ENCODE measurements at places on chromosomes 1 and 21. TPM values are rescaled to one million over a fixed set of nuclear protein-coding genes. Genes with fewer than 3 reads are reported as not detected.

GRCh38 chr1:235943581-235944114 is 76.9 kb upstream of the LYST start:
- DNase-seq, result no peak

AMPD1 gene
- total RNA-seq, result not detected

DNA sequence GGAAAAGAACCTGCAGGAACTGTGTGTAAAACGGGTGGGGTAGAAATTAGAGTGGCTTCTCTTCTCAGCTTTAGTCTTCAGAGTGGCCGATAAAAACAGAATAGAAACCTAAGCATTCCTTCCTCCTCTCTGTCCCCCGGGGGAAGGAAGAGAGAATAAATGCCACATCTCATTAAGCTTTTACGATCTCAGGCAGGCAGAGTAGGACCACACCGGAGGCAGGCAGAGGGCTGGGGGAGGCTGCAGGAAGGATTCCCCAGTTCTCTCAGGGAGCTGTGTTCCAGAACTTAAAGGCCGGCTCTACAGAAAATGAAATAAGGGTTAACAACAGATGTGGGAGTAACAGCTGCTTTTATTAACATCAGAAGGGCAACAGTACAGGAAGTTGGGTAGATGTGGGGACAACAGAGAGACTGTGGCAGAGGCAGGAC is 24.5 kb upstream of the MEF2D start:
- no peak for DNase-seq

GRCh38 chr1:185450917-185451316 is 133.9 kb upstream of the IVNS1ABP start:
- no peak for DNase-seq

GRCh38 chr1:30117685-30118084 is 605.7 kb downstream of the MATN1 start:
- DNase-seq, result no peak

DNA sequence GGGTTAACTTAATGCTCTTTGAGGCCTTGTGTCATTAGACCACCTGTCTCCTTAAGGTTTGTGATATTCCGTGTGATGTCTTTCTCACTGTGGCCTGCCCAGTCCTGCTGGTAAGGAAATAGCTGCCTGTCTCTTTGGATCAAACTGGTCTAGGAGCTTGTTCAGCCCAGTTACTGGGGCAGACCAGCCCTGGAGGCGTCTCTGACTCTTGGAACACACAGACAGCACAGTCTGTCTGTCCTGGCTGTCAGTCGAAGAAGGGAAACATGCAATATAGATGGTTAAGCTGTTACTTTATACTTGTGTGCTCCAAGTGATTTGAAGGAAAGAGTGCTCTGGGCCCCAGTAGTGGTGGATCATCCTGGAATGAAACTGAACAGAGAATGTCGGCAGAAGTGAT is 20.4 kb downstream of the PBX1 start:
- DNase-seq, result no peak

CLEC20A gene
- total RNA-seq, result not detected

DNA sequence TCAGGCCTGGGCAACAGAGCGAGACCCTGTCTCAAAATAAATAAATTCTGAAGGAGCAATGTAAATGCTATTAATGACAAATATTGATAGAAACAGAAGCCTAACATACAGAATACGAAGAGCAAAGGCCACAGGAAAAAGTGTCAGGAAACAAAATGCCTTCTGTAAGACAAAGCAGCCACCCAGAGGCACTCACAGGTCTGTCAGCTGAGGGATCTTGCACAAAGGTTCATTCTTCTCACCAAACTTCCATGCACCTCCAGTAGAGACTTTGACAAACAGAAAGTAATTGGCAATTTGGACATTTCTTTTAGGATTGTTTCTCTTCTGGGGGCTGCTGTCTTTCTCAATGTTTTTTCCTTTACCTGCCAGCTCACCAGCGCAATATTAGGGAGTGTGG is 1.2 kb upstream of the ALDH9A1 start:
- no peak for DNase-seq

OR2L2 gene
- total RNA-seq, result 0.06 TPM

EPHA10 gene
- 0.72 TPM for total RNA-seq

CDCA8 gene
- 1.8 TPM for total RNA-seq

DNA sequence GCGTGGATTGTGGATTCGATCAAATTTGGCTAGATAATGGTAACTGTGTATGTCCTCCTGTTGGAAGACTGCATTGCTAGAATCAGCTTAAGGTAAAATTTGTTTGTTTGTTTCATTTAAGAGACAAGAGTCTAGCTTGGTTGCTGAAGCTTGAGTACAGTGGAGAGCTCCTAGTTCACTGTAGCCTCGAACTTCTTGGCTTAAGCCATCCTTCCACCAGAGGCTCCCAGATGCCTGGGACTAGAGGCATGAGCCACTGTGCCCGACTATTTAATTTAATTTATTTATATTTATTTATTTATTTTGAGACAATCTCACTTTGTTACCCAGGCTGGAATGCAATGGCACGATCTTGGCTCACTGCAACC is 1.5 kb downstream of the PHACTR4 start:
- DNase-seq, result no peak

DNA sequence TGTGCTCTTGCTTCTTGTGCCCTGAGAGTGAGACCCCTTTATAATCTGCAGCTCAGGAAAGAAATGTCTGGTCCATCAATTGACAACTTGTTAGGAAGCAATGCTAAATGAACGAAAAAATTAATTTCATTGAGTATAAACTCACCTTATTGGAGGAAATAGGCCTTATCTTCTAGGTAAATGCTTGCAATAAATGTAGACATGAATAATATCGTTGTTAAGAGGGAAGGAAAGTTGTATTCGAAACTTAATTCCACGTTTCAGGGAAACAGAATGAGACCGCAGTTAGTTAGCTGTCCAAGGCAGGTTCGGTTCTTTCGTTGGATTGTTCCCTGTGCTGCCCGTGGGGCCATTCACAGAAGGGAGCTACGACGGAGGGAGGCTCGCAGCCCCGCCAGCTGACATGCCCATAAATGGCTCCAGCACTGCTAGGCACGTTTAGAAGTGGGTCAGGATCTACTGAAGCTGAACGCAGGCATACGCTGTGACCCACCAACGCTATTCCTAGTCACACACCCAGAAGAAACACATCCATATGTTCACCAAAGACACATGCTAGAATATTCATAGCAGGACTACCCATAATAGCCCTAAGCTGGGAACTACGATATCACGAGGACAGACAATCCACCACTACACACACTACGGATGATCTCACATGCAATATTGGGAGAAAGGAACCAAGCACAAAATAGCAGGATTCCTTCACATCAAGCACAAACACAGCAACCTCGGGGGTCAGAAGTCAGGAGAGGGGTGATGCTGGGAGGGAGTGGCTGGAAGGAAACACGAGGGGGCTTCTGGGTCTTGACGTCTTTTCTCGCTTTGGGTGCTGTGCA is 56.2 kb upstream of the LBR start:
- no peak for DNase-seq

GRCh38 chr1:52677076-52677806 is 20.9 kb downstream of the COA7 start:
- no peak for DNase-seq

- peak; percentile 54 for DNase-seq
Measured at GRCh38 chr1:67674260-67675011, 10.6 kb upstream of the GADD45A start.

DNA sequence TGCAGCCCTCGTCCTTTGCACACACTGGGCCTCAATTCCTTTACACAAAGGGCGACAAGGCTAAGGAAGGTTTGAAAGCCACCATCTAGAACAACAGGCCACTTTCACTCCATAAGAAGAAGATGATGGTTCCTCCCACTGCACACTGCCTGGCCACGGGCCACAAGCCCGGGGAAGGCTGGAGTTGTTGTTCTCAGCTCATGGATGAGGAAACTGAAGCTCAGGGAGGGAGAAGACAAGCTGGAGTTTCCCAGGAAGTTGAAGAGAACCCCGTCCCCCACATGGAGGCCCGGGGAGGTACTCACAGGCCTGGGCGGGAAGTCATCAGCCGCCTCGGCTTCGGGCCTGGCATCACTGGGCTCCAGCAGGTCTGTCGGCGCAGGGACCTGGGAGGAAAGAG is 24.6 kb upstream of the DDOST start:
- no peak for DNase-seq

GRCh38 chr1:111192074-111192473 is 8.4 kb downstream of the DENND2D start:
- no peak for DNase-seq

DNA sequence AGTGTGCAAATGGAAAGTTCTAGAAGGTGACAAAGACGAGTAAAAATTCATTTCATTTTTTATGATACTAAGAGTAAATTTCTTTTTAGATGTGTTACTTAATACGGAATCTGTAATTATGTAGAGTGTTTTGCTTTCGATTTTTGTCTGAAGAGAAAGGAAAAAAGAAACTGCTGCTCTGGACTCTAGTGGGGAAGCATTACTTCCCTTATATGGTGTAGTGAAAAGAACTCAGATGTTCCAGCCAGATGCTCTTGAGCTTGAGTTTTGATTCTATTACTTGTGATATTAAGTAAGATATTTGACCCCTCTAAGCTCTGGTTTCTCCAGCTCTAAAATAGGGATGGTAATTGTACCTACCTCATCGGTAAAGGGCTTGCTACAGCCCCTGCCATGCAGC is 12.2 kb upstream of the GPR161 start:
- DNase-seq, result no peak

DNA sequence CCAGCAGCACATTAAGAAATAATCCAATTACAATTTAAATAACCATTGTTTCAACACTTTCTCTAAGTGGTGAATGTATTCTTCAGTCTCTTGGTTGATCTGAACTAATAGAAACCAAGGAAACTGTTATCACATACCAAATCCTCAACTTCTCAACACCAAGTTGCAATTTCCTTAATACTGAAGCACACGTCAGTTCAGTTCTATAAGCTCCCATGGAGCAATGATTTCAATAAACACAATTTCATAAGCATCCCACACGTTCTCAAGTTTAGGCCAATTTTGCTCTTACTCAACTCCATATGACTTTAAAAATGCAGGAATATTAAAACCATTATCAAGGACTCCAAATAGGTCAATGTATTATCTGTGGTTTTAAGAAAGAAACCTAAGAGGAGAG is 5.8 kb upstream of the ERG start:
- no peak for DNase-seq

SNX7 gene
- not detected for total RNA-seq

IL10RB gene
- 28.2 TPM for total RNA-seq

IL10 gene
- total RNA-seq, result not detected

DISC1 gene
- total RNA-seq, result 12.9 TPM

- DNase-seq, result no peak
Measured at GRCh38 chr1:31830065-31830464, 14.2 kb upstream of the SPOCD1 start.

DNA sequence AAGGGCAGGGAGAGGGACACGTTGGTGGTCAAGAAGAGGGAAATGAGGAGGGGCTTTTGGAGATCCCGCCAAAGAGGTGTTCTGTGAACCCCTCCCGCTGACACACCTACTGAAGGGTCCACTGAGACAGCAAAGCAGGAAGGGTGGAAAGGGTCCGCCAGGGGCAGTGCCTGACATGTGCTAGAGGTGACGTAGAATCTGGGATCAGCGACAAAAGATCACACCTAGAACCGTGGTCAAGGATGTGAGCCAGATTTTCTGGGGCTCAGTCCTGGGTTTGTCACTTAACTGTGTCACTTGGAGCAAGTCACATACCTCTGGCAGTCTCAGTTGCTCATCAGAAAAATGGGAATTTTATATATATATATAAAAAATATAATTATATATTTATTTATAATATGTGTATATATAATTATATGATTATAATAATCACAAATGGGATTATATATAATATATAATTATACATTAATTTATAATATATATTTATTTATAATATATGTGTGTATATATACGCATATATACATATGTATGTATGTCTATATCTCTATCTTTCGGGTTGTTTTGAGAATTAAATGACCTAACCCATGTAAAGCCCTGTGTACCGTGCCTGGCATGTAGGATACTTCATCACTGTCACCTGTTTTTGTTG is 35.0 kb upstream of the ATP5PO start:
- DNase-seq, result no peak
